ENCODE measurements at places on chromosomes 6 and 20.

DNA sequence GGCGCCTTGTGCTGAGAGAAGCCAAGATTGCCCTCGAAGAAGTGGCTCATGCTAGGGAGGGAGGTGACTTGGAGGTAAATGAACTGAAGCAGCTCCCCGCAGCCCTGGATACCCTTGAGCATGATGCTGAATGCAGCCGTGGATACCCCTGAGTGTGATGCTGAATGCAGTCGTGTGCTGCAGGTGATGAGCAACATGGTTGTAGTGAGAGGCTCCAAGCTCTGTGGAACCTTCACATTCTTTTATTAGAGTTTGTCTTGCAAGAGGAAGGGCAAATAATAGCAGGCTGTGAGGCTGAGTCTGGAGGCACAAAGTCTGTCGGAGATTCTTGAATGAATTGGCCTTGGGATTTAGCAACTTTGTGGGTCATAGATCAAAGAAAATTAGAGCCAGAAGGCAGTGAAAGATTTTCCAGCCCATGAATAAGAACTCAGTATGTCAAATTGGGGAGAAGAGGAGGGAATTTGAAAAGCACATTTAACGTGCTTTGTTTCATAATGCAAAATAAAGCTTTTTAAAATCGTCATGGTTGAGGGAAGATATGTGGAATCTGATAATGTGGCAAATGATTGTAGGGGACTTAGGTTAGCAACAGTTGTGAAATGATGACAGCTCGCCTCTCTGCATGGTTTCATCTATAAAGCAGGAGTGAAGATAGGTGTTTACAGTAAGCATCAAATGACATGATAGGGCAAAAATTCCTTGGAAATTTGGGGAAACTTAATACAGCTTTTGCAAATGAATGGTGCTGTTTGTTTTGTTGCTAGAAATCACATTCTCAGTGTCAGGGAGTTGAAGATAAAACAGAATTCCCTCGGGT, 120.1 kb upstream of the TIAM2 start:
- DNase-seq = no peak

- DNase-seq = no peak
These were observed 3.2 kb upstream of the TGM3 start for GRCh38 chr20:2292416-2293110.

DNA sequence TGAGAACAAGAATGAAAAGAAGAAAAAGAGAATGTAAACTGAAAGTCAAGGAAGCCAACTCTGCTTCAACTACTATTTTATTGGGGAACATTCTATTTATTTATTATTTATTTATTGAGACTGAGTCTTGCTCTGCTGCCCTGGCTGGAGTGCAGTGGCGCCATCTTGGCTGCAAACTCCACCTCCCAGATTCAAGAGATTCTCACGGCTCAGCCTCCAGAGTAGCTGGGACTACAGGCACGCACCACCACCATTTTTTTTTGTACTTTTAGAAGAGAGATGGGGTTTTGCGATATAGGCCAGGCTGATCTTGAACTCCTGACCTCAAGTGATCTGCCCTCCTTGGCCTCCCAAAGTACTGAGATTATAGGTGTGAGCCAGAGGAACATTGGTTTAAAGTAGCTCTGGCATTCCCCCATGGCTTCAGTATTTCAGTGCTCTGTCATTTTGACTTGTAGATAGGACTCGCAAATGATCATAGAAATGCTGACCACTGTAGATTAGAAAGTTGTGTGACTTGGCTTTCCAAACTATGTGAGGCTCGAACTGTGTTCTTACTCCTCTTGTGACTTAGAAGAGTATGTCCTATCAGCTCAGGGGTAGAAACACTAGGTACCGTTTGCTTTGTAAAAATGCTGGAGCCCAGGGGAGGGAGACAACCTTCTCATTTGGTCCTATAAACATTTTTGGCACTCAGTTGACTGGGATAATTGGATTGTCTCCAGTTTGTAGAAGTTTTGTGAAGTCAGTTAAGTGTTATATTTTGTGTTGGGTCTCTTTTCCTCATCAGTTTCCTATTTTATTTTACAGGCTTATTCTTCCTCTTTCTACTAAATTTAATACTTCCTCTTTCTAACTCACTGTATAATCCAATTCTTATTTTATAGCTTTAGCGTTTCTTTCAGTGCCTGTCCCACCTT, 544.9 kb upstream of the CITED2 start:
- DNase-seq = no peak

DNA sequence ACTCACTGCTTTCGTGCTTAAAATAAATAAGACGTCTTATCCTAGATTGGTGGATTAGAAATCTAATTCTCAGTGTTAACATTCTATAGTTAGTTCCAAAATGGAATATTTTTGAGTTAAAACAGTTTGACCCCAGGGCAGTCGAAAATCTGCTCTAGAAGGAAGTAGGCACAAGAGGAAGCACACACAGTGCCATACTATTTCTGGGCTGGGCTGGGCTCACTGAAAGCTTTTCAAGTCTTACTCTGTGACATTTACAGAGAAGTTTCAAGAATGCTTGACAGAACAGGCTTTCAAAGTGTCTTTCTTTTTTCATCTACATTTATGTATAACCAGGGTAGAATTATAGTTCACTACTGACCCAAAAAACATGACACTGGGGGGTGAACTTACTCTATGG, 209.8 kb downstream of the SOD2 start:
- DNase-seq = no peak

- no peak for DNase-seq
These were observed 33.4 kb downstream of the CTNNBL1 start for GRCh38 chr20:37726971-37727956.

DNA sequence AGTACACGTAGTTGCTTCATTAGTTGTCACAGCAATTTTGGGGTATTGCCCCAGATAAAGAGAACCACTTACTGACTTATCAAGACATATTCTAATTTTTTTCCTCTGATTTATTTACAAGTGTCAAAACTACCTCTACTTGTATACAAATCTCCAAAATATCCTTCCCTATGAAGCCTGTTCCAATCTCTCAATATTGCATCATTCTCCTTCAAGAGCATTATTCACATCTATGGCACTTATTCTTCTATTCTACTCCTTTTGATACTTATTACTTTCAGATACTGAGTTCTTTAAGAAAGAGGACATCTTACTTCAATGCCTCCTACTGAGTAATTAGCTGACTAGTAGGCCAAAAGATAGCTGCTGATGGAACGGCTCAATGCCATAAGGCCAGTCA, 105.2 kb downstream of the SMLR1 start:
- DNase-seq = no peak

- no peak for DNase-seq
These were observed 463.7 kb downstream of the PREX1 start for GRCh38 chr20:48364055-48364454.

DNA sequence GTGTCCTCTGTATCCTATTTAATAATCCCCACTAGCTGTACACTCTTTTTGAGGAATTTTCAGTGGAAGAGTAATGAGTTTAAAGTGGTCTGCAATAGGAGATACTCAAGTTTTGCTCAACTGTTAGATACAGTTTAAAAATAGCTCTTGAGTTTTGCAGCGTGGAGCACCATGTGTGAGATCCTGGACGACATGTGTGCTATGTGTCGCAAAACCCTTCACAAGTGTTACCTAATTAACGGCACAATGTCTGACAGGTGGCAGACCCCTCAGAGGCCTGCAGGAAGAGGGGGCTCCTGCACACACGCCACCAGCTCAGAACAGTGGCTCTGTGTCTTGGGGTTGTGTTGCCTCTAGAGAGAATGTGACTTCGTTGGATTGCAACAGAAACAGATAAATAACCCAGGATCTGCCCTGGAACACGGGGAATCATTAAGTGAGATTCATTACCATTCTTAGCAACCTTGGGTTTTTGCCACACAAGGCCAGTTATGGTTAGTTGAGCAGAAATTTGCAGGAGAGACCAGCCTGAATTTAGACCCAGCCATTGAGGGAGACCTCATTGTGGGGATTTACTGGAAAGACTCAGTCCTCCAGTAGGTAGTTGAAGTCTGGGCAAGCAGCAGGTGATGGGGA, 73.8 kb downstream of the SASH1 start:
- no peak for DNase-seq

- DNase-seq = no peak
These were observed 28.8 kb upstream of the DDR1 start for GRCh38 chr6:30855429-30856075.

GRCh38 chr6:181049-181654, 111.1 kb upstream of the DUSP22 start:
- no peak for DNase-seq

DNA sequence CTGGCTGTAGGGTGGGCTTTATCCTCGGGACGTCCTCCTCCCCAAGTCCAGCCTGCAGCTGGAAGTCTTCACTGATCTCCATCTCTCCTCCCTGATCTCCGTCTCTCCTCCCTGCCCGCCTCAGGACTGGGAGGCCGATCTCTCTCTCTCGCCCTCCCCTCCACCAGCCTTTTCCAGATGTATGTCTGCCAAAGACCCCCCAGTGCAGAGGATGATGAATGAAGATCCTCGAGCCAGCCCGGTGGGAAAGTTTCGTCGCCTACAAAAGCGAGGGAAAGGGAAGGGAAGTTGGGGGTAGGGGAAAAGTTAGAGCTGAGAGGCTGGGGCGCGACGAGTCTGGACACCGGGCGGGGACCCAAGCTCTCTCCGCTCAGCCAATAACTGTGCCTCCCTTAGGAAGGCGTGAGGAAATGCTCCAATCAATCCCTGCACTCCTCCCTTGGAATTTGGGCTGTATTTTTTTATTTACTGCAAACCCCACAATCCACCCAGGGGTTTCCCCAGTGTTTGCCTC, 595 bp upstream of the SRF start:
- DNase-seq = no peak

- DNase-seq = no peak
These were observed 106.4 kb upstream of the TAB2 start for GRCh38 chr6:149211046-149211571.

- no peak for DNase-seq
These were observed 59.5 kb downstream of the PSMG4 start for GRCh38 chr6:3318226-3318625.

DNA sequence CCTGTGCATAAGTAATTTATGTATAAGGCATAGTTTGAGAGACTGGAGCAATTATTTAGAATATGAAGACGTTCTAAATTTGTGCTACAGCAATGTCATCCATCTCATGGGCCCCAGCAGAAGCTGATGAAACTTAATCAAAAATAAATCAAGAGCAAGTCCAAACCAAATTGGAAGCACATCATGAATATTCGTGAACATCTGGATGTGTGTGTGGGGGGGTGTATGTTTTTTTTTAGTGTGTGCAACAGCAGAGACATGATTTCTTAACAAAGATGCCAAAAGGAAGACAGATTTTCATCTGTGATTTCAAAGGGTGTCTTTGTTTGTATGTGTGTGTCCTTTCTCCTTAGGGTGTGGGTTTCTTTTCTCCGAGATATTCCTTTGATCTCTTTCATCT, 58.9 kb downstream of the SASH1 start:
- DNase-seq = no peak

DNA sequence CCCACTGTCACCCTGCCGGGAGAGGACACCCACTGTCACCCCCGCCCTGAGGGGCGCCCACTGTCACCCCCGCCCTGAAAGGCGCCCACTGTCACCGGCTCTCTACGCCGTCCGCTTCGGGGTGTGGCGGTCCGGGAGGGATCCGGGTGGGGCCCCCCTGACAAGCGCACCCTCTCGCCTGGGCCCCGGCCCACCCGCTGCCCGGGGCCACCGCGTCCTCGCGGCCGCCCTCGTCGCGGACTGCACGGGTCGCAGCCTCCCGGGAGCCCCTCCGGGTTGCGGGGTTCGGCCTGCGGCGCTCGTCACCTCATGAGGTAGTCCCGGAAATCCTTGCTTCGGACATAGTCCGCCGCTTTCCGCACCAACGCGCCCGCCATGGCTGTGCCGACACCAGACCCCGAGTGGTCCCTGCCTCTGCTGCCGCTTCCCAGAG, 224 bp downstream of the MPC1 start:
- DNase-seq = no peak

GRCh38 chr6:156009656-156010055, 554.0 kb upstream of the NOX3 start:
- no peak for DNase-seq

- DNase-seq = no peak
These were observed 137.2 kb downstream of the FARS2 start for GRCh38 chr6:5398530-5398929.

DNA sequence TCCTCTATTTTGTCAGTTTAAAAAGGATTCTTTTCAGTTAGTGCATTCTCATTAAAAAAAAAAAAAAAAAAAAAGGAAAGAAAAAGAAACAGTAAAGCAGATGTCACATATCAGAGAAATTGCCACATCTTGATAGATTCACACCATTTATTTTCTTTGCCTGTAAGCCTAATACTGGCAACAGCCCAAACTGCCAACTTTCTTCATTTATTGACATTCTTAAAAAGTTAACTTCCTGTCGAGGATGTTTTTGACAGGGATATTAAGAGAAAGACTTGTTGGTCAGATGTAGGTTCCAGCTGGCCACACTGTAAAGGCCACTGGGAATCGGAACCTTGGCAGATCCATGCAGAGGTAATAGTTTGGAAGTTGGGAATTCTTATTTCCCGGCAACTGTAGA, 332.6 kb downstream of the NRN1 start:
- no peak for DNase-seq

DNA sequence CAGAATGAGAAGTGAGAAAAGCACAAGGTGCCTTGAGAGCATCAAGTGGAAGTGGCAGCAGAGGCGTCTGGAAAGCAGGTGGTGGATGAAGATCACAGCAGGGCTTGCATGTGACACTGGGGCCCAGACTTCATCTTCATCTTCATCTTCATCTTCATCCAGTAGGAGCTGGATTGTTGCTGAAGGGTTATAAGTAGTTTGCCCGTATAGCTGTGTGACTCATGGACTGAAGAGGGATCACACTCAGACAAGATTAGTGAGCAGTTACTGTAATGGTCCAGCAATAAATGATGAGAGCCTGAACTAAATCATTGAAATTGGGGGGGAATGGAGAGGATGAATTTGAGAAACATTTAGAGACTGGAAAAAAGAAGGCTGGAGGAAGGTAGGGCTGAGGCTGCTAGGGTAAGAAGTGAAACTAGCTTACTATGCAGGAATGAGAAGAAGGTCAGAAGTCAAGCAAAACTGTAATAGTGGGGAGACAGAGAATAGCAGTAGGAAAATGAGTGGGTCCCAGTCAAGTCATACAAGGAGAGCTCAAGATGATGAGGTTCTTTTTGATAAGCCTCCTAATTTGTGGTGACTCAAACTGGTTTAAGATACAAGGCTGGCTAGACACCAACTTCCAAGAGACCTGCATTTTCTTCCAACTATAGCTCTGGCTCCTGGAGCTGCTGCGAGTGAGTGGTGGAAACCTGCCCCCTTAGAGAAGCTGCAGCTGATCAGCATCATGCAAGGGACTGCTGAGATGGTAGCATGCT, 92.3 kb upstream of the BEND6 start:
- DNase-seq = no peak

GRCh38 chr6:57163956-57164355, 8.2 kb upstream of the BAG2 start:
- no peak for DNase-seq

Data from stimulated activated CD8-positive, alpha-beta memory T cell treated with anti-CD3 and anti-CD28 coated beads, Interleukin-15, amount 100 ng/mL, for 4 hours (primary cell).